Anterior cingulate cortex (tissue), 58 donors: ENCODE measurements at places on chromosomes 2 and 18.

DNA sequence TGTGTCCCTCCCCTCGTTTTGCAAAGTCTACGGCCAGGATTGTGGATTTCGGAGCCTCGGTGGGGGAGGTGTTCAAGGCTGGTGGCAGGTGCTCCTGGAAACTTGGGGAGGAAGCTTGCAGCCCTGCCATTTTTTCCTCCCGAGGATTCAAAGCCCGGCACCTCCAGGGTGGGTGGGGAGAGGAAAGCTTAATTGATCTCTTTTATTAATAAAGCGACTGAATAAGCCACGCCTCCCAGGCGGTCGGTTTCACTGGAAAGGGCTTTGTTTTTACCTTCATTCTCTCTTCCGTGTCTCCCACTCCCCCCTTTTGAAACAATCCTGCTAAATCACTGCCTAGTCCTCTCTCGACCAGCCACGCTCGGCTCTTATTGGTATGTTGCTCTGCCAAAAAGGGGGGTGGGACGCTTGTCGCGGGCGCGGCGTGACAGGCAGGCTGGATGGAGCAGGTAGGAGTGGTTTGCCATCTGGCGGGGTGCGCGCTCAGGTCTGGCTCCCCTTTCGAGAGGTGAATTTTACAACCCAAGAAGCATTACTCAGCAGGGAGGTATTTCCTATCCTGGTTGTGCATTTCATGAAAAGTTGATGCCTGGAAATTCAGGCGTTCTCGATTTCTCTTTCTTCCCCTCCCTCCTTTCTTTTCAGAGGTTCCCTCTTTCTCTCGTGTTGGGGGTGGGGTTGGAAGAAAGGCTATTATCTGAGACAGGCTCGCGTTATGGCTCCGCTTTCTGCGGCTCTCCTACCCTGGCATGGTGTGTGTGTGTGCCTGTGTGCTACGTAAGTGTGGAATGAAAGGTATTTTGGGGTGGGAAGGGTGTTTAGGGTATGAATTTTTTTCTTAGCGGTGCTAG, 1.4 kb downstream of the NEDD4L start:
- peak; percentile 34 for DNase-seq

DNA sequence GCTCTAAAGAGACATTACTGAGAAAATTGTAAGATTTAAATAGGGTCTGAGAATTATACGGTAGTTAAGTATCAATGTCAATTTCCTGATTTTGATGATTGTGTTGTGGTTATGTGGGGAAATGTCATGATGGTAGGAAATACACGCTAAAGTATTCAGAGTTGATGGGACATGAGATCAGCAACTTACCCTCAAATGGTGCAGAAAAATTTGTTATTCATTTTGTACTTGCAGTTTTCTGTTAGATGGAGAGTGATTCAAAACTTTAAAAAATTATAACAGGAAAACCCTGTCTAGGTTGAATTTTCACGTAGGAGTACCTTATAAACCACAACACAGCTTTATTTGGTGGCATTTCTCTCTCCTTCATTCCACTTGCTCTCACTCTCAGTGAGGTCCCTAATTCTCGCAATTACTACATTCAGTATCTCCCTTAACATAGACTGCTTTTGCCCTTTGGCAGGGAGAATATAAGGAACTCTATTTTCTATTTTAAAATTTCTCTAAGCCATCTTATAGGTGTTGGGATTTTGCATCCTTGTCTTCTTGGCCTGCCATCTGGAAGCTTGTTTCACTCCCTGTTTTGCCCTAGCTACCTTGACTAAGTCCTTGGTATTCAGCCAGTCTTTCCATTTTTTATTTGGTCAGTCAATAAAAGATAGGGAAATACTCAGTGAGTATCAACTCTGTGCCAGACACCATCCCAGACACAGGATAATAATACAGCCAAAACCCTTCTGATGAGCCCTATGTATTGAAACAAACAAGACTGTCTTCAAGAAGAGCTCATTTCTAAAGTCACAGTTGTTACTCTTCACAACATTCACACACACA, 550.6 kb upstream of the ACVR2A start:
- no peak for DNase-seq

DNA sequence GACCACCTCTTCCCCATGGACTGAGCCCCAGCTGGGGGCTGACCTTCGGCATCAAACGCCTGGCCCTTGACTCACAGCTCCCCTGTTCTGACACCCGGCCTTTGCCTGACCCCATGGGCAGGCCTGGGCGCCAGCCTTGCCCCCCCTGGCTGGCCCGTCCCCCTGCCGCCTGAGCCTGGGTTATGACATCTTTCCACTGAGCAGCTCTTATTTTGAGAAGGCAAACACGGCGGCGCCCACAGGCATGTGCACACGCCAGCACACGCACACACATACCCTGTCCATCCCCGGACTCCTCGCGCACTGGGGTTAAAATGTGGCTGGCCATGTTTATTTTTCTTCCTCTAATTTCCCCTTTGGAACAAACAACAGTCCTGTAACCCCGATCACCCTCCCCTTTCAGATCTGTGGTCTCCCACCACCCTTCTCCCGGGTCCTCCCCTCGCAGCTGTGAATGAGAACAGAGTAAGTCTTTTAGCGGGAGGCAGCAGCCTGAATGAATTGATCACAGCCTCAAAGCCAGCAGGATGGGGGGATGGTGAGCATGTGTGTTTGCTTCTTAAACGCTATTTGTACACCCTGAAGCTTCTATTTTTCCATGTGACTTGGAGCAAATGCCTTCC, 11.8 kb upstream of the ATOH8 start:
- DNase-seq, result peak; percentile 88

- no peak for DNase-seq
Observed at GRCh38 chr2:176763851-176764404, 448.7 kb upstream of the HNRNPA3 start.

- no peak for DNase-seq
Observed at GRCh38 chr2:79670198-79670597, 157.3 kb downstream of the CTNNA2 start.

DNA sequence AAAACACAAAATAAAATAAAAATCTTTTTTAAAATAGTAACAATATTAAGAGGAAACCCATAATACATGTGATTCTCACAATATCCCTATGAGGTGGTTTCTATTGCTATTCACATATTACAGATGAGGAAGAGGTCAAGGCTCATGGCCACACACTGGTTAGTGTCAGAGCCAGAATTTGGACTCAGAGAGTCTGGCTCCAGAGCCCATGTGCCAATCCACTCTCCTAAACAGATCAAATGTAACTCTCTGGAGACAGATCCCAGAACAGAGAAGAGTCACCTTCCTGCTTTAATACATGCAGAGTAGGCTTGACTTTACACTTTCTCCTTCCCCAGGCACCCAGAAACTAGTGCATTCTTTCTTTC, 10.1 kb upstream of the SLC11A1 start:
- DNase-seq, result no peak

DNA sequence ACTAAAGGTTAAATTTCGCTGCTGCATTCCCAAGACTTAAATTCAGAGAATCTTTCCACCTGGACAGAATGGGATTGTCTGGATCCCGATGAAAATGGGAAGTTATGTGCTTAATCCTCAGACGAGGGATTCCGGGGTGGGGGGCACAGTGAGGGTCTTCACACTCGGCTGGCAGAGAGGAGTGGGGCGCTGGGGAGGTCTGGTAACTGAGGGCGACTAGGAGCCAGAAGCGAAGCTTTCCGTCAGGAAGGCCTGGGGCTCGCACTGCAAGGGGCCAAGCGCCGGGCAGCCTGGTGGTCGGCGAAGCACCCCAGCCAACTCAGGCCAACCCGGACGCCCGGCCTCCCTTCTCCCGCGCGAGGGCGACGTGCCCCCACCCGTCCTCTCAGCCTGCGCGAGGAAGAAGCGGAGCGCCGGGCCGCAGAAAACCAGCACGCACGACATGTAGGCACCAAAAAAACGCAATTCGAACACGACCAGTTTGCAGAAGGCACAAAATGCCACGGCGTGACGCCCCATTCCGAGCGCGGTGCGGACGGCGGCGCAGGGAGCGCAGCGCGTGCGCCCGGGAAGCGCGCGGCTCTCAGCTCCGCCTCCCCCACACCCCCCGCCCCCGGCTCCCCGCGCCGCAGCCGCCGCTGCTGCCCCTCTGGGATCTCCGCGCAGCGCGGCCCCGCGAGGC, 188.1 kb downstream of the ZEB2 start:
- DNase-seq, result peak; percentile 89

DNA sequence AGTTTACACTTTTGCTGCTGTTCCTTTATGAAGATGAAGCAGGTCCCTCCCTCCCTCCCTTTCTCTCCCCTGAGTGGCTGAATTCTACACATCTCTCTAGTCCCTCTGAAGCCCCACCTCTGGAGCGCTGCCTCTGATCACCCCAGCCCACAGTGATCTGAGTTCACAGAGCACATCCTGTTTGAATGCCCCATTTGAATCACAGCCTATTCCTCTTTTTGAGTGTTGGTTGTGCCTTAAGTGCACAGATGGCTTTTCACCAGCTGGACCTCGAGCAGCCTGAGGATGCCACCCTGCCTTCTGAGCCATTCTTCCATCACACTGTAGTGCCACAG, 87.1 kb downstream of the ITGB1BP1 start:
- DNase-seq, result no peak

DNA sequence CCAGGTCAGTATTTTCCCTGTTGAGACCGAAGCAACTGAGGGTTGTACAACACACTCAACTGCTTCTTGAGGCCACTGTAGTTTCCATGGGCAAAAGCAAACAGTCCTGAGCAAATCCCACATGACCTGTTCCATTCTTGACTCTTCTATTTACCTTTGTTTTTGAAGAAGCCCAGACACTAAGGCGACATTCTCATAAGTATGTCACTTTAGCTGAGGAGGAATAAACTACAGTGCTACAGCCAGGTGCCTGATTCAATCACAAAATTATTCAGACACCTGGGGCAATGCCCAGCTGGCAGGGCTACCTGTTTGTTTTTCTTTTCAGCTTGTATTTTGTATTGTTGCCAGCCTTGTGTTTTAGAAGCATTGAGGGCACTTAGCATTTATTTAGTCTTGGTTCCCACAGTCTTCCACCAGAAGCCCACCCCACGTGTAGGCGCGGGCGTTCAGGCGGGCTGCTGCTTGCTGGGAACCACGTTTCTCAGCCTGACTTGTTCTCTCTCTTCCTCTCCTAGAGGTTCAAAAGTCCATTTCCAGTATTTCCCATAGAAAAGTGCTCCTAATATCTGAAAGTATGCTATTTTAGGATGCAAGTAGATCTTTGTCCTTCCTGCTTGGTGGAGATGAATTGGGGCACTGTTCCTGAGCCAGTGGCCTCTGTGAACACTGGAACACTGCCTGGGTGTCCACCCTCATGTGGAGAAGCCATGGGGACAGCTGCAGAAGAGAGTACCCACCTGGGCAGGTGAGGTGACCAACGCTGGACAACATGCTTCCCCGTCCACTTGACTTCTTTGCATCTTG, 99.0 kb upstream of the COPS8 start:
- DNase-seq, result no peak

GRCh38 chr2:18900691-18901141, 311.3 kb upstream of the NT5C1B start:
- no peak for DNase-seq

GRCh38 chr2:240343548-240343947, 91.9 kb upstream of the GPC1 start:
- no peak for DNase-seq

DNA sequence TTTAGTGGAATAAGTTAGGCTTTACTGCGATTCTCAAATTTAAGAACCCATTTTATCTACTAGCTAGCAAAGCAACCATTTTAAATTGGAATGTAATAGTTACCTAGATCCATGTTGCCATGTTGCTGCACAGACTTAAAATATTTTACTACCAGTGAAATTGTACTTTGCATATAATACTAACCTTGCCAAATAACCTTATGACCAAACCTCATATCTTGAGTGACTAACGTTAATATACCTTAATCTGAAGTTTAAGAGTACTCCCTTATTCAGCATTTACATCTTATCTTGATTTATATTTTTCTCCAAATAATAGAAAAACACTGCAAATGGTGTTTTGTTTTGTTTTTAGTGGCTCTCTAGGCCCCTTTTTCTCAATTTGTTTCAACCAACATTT, 50.3 kb upstream of the NAB1 start:
- DNase-seq, result no peak

DNA sequence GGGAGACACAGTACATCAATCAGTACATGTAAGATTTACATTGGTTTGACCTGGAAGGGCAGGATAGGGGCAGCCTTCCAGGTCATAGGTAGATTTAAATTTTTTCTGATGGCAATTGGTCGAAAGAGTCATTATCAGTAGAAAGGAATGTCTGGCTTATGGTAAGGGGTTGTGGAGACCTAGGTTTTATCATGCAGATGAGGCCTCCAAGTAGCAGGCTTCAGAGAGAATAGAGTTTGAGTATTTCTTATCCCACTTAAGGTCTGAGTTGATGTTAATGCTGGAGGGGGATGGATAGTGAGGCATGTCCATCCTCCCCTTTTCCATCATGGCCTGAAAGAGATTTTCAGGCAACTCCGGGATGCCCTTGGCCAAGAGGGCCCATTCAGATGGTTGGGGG, 60.7 kb downstream of the SPTBN1 start:
- DNase-seq, result no peak

DNA sequence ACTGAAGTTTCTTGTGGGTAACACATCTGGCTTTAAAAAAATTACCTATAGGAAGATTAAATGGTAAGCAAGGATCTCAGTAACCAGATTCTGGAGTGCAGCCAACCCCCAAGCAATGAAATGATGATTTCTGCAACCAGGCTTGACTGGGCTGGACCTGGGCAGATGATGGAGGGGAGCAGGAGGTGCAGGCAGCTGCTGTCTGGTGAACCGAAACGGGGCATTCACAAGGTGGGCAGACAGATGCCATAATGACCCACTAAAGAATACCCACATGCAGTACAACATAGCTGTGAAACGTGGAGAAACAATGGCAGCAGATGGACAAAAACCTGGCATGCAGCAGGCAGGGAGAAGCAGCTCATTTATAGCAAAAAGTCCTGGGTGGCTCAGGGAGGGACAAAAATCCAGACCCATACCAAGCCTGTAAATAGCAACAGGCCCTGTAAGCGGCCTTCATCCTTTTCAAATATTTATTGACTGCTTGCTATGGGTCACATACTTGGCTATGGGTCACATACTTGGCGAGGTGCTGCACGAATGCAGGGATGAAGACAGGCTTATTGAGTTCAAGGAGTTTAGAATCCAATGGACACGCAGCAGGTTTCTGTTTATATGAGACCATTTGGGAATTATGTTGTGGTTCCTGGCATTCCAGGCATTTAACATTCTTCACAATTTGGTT, 244.7 kb downstream of the HRH4 start:
- no peak for DNase-seq

DNA sequence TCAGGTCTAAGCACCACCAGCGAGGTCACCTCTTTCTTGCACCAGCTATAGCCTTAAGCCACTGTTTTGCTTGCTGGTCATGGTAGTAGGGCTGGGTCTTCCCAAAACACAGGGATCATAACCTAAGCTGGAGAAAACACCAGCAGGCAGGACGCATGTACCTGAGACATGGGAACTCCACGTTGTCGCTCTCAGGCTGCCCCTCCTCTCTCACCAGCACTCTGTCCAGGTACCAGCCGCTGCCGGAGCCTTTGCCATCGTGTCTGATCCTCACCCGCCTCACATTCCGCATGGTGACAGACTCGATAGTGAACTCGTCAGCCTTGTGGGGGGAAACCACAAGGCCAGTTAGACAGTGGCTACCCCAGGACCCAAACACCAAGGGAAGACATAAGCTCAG, 79.5 kb downstream of the LOXHD1 start:
- no peak for DNase-seq
